Pulmonary artery endothelial cell (primary cell): ENCODE measurements at places on chromosomes 7 and 10.

DNA sequence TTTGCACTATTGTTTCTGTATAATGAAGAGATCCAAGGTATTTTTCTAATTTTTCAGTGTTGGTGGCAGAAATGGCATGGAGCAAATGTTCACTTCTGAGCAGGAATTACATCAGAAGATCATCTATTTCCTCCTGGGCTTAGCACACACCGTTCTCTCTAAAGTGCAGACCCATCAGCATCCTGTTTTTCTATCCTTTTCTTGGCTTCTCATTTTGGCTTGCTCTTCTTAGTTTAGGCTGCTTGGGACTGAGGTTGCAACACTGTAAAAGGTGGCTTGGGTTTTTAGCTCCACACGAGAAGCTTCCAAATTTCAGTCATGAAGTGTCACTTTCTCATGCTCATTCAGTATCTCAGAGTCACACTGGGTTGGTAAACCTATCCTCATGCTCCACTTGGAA lies 79.9 kb upstream of the SMIM30 start:
- DNase-seq = no peak

- DNase-seq = no peak
Observed at GRCh38 chr7:75879771-75880184, 944 bp downstream of the RHBDD2 start.

- no peak for DNase-seq
Observed at GRCh38 chr7:6164491-6164890, 107.9 kb downstream of the CYTH3 start.

GRCh38 chr7:108660465-108660864 lies 90.8 kb downstream of the DNAJB9 start:
- no peak for DNase-seq
